Activated T-cell treated with anti-CD3 and anti-CD28 coated beads for 24 hours (primary cell): ENCODE measurements at places on chromosomes 2 and 18.

- DNase-seq = no peak
Observed at GRCh38 chr2:218746960-218747359, 35.0 kb upstream of the CYP27A1 start.

GRCh38 chr2:210477496-210477895, 937 bp upstream of the LANCL1 start:
- peak; percentile 4 for DNase-seq

DNA sequence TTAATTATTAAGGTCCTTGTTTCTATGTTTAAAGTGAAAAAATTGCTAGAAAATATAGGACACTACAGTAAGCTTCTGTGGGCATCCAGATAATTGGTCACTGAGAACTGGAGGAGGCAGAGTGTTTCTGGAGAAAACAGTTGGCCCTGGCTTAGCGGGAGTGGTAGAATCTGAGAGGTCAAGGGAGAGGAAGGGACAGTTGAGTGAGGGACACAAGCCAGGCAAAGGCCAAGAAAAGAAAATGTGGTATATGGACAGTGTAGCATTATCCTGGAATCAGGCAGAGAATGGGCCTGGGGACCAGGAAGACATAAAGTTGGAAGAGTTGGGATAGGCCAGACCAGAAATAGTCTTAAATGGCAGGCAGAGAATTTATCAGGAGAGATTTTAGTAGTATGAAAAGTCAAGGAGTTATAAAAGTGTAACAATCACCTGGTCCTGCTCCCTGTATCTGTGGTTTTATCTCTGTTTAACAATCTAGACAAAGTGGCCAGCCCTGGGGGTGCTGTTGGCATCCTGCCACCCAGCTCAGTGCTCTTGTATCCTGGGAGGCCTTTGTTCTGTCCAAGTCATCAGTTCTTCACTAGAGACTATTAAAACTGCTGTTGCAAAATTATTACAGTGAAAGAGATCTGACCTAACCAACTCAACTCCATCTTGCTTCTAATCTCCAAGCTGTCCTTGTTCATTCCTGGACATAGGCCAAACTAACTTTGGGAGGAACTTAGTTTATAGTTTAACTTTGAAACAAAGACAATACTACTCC, 15.4 kb upstream of the MSGN1 start:
- DNase-seq = no peak

GRCh38 chr2:27509326-27509725, 12.7 kb downstream of the GCKR start:
- DNase-seq = no peak

- DNase-seq = no peak
Observed at GRCh38 chr2:164964700-164965099, 9.4 kb upstream of the SLC38A11 start.
